Kidney (tissue), 22 donors: ENCODE measurements at places on chromosomes 4 and X.

GRCh38 chr4:69167300-69167699, 47.2 kb downstream of the UGT2B11 start:
- no peak for DNase-seq
- H3K27me3 ChIP-seq, result no peaks in the 10 kb centered on the region
- H3K4me1 ChIP-seq, result no peaks in the 10 kb centered on the region
- no peak overlapping the region for H3K27ac ChIP-seq

- H3K4me3 ChIP-seq, result no peak overlapping the region
- no peaks in the 10 kb centered on the region for H3K4me1 ChIP-seq
- H3K27me3 ChIP-seq, result no peaks in the 10 kb centered on the region
- no peak for DNase-seq
- H3K27ac ChIP-seq, result no peak overlapping the region
- no peaks in the 10 kb centered on the region for H3K36me3 ChIP-seq
These were observed 771.3 kb downstream of the FAT4 start for GRCh38 chr4:126086041-126086440.

DNA sequence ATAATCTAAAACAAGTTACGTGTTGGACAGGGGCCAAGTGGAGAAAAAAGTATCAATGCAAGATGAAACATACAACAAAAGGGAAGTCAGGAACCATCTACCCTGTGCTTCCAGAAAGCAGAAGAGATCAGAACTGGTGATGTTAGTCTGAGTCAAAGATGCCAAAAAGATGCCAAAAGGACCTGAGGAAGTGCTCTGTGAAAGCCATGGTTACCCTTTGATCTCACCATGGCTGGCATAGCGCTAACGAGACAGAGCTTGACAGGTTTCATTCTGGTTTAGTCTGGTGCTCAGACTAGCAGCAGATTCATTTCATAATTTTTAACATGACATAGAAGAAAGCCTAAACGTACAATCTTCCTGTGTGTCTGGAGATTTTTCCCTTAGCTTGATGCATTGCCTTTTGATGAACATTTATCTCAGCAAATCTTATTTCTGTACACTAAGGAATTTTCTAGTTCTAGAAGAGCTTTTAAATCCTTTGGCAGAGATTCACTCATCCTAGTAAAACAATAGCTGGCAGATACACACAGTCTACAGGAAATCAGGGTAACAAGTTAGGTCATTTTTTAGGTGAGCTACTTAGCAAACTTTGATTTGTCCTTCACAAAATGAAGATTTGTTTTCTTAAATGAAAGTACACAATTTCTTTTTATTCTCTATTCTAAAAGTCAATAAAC, 87.7 kb downstream of the COL25A1 start:
- no peak for DNase-seq
- no peaks in the 10 kb centered on the region for H3K27me3 ChIP-seq
- no peak overlapping the region for H3K4me3 ChIP-seq
- no peak overlapping the region for H3K27ac ChIP-seq

DNA sequence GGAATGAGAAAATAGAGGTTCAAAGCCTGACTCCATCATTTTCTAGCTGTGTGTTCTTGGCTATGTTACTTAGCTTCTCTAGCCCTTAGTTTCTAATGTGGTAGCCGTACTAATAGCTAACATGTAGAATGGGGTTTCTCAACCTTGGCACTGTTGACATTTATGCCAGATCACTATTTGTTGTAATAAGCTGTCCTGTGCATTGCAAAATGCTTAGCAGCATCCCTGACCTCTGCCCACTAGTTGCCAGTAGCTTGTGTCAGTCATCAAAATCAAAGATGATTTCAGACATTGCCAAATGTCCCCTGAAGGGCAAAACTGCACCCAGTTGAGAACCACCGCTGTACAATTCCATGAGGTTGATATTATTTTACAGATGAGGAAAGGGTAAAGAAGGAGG, 18.3 kb upstream of the ADAMTS3 start:
- H3K4me1 ChIP-seq, result no peaks in the 10 kb centered on the region
- no peak overlapping the region for H3K27ac ChIP-seq
- H3K27me3 ChIP-seq, result no peaks in the 10 kb centered on the region
- no peak for DNase-seq

GRCh38 chr4:141465171-141465570, 171.2 kb upstream of the IL15 start:
- DNase-seq, result no peak
- no peaks in the 10 kb centered on the region for H3K36me3 ChIP-seq
- H3K4me1 ChIP-seq, result no peaks in the 10 kb centered on the region
- no peak overlapping the region for H3K4me3 ChIP-seq
- H3K27ac ChIP-seq, result no peak overlapping the region

DNA sequence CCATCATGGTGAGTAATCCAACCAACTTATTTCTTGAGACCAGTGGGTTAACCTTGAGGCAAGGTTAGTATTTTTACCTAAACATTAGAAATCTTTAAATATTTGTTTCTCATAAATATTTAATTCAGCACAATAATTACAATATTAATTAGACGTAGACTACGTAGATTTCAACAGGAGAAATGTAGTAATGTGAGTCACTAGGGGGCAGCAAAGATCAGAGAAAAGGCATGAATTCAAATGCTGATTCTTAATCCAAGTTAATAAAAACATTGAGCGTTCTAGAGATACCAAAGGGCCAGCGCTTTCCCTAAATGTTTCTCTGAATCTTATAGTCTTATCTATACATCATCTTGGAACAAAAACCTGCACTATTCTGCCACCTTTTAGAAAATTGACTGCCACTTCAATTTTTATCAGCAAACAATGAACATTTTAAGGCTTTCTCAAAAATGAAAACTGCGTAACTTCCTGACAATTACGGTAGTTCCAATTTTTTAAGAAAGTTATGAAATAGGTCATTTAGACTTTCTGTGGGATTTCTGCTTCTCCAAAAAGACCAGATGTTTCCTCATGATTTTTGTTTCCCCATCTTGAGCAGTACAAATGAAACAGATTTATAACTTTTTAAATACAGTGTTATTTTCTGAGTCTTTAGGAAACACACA, 180.7 kb downstream of the GASK1B start:
- no peaks in the 10 kb centered on the region for H3K4me1 ChIP-seq
- peak overlapping the region; percentile 31 for H3K4me3 ChIP-seq
- no peak for DNase-seq
- no peaks in the 10 kb centered on the region for H3K36me3 ChIP-seq
- peak overlapping the region; percentile 51 for H3K27ac ChIP-seq
- no peaks in the 10 kb centered on the region for H3K27me3 ChIP-seq

- no peak overlapping the region for H3K27ac ChIP-seq
- H3K27me3 ChIP-seq, result no peaks in the 10 kb centered on the region
- H3K36me3 ChIP-seq, result no peaks in the 10 kb centered on the region
- peak; percentile 28 for DNase-seq
- no peaks in the 10 kb centered on the region for H3K4me1 ChIP-seq
- no peak overlapping the region for H3K4me3 ChIP-seq
These were observed 118.4 kb downstream of the DTHD1 start for GRCh38 chr4:36399762-36400353.

GRCh38 chrX:108299101-108299591, 139.1 kb downstream of the COL4A6 start:
- peak; percentile 73 for DNase-seq
- H3K4me3 ChIP-seq, result no peak overlapping the region
- peaks cover 5% of the 10 kb centered on the region for H3K27me3 ChIP-seq
- no peaks in the 10 kb centered on the region for H3K36me3 ChIP-seq
- H3K4me1 ChIP-seq, result peaks cover 5% of the 10 kb centered on the region
